ENCODE measurements at places on chromosomes 13 and 19. TPM values are rescaled to one million over a fixed set of nuclear protein-coding genes. Genes with fewer than 3 reads are reported as not detected.

The NOVA2 gene
- 1.1 TPM for total RNA-seq

The ZNF649 gene
- 11.7 TPM for total RNA-seq

The CD37 gene
- total RNA-seq: 19.7 TPM

DNA sequence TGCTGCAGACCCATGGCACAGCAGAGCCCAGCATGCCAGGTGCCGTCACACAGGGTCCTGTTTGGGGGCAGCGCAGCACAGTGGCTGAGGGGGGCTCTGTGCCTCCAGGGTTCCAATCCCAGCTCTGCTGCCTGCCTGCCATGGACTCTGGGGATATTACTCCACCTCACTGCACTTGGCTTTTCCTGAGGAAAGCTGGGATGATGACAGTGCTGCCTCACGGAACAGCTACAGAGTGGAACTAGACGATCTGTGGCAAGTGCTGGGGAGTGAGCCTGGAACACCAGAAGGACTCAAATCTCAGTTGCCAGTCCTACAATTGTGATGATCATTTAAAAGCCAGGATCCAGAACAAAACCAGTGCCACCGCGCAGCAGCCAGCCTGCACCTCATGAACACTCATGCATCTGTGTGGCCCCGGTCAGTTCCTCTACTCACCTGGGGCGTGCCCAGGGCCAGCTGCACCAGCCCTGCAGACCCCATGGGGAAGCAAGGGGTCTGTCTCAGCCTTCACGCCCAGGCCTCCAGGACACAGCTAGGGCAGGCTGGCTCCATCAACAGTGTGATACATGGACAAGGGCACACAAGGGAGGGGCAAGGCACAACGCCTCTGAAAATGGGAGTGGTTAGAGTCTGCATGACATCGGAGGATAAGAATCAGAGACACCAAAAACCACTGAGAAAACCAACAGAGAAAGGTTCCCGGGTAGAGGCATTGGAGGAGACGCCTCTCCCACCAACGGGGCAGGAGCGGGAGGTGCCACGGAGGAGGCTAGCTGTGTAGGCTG, 55.2 kb downstream of the ATP7B start:
- no peaks in the 10 kb centered on the region for H3K36me3 ChIP-seq
- DNase-seq: no peak
- no peaks in the 10 kb centered on the region for H3K27me3 ChIP-seq

DNA sequence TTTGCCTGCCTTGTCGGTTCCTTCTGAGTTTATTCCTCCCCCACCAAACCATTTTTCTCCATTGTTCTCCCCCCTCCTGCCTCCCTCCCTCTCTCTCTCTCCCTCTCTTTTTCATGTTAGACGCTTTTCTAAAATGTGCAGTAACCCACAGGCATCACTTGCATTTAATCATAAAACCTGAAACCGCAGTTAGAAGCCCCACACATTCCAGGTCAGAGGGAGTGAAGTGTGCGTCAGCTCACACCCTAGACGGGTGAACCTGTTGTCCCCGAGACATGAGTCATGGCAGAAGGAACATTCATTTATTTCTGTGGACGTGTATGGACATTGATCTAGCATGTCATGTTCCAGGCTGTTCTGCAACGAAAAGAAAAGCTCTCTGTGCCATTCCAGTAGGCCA, 19.9 kb downstream of the ONECUT3 start:
- H3K27ac ChIP-seq: no peak overlapping the region
- no peaks in the 10 kb centered on the region for H3K36me3 ChIP-seq
- peaks cover 17% of the 10 kb centered on the region for H3K27me3 ChIP-seq

DNA sequence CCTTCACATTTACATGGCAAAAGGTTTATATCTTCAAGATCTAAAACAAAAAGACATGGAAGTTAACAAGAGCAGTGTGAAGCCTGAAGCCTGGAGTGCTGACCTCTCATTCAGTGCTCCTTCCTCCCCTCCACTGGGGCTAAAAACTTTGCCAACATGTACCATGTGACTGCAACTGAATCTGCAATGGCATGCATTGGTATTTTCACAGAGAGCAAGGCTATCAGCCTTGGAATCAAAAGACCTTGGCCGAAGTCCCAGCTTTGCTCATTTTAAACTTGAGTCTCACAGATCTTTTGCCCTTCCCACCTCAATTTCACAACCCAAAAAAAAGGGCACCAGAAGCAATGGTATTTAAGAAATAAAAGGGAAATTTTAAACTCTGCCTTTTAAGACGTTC, 325.1 kb downstream of the DCT start:
- H3K4me3 ChIP-seq: no peak overlapping the region
- H3K4me1 ChIP-seq: no peaks in the 10 kb centered on the region
- no peaks in the 10 kb centered on the region for H3K27me3 ChIP-seq
- DNase-seq: no peak
- no peak overlapping the region for H3K27ac ChIP-seq

DNA sequence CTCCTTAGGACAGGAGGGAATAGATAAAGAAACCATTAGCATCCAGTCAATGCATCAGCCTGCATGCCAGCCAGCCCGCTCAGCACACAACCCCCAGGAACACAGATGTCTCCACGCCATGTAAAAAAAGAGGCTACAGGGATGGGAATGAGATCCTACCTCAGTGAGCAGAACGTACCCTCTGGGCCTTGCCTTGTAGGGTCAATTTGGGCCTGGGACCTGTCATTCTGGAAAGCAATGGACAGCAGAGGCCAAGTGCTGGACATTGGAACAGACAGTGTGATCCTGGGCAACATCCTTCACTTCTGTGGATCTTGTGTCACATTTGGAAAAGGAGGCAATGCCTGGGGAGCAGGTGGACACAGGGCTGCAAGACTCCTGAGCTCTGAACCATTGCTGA, 26.0 kb downstream of the VSTM2B start:
- H3K4me3 ChIP-seq: no peak overlapping the region
- H3K27ac ChIP-seq: no peak overlapping the region
- H3K36me3 ChIP-seq: no peaks in the 10 kb centered on the region
- DNase-seq: no peak
- H3K27me3 ChIP-seq: no peaks in the 10 kb centered on the region
- no peaks in the 10 kb centered on the region for H3K4me1 ChIP-seq

DNA sequence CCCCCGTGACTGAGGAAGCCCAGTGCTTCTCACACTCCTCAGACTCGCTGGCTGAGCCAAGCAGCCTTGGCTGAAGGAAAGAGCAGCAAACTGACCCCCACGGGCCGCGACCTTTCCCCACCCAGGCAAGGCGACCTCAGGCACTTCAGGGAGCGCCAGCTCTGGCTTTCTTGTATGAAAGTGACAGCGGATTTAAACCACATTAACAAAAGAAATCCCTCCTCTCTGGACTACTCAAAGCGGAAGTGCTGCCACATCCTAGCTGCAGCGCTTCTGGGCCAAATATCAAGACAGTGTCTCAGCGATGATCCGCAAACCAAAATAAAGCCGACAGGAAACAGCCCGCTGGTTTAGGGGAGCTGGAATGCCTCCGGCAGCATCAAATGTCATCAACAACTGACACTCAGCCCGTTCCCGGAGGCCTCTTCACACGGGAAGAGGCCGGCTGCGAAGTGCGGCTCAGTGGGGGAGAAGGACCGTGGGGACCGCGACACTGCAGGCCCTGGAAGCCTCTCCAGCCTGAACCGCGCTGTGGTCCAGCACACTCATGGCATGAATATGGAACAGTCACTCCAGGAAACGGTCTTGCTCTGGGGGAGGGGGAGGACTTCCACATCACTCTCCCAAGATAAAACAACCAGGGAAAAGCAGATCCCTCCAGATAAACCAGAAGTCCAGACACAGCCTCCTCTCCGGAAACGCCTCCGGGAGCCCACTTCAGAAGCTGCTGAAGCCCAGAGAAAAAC, 1.4 kb downstream of the RASA3 start:
- no peak for DNase-seq
- peaks cover 8% of the 10 kb centered on the region for H3K4me1 ChIP-seq
- no peaks in the 10 kb centered on the region for H3K27me3 ChIP-seq
- peak overlapping the region; percentile 70 for H3K4me3 ChIP-seq

- no peak for DNase-seq
- no peaks in the 10 kb centered on the region for H3K27me3 ChIP-seq
- no peak overlapping the region for H3K27ac ChIP-seq
- H3K4me1 ChIP-seq: no peaks in the 10 kb centered on the region
- H3K36me3 ChIP-seq: no peaks in the 10 kb centered on the region
- H3K4me3 ChIP-seq: no peak overlapping the region
These were observed 26.7 kb downstream of the ZNRF4 start for GRCh38 chr19:5481957-5482356.

- H3K27ac ChIP-seq: peak overlapping the region; percentile 57
- no peak for DNase-seq
- H3K27me3 ChIP-seq: no peaks in the 10 kb centered on the region
- no peak overlapping the region for H3K4me3 ChIP-seq
- H3K4me1 ChIP-seq: no peaks in the 10 kb centered on the region
These were observed 21.5 kb upstream of the GPR18 start for GRCh38 chr13:99279637-99280036.

GRCh38 chr13:49443357-49443703, 534 bp downstream of the CAB39L start:
- H3K4me1 ChIP-seq: no peaks in the 10 kb centered on the region
- no peaks in the 10 kb centered on the region for H3K27me3 ChIP-seq
- peak overlapping the region; percentile 98 for H3K27ac ChIP-seq
- H3K4me3 ChIP-seq: peak overlapping the region; percentile 84

GRCh38 chr13:46797501-46798237, 708 bp upstream of the ESD start:
- no peaks in the 10 kb centered on the region for H3K27me3 ChIP-seq
- DNase-seq: no peak
- H3K36me3 ChIP-seq: no peaks in the 10 kb centered on the region
